ENCODE measurements at places on chromosomes 5 and 9.

- DNase-seq = no peak
These were observed 57.0 kb upstream of the ABCA1 start for GRCh38 chr9:104984948-104985347.

DNA sequence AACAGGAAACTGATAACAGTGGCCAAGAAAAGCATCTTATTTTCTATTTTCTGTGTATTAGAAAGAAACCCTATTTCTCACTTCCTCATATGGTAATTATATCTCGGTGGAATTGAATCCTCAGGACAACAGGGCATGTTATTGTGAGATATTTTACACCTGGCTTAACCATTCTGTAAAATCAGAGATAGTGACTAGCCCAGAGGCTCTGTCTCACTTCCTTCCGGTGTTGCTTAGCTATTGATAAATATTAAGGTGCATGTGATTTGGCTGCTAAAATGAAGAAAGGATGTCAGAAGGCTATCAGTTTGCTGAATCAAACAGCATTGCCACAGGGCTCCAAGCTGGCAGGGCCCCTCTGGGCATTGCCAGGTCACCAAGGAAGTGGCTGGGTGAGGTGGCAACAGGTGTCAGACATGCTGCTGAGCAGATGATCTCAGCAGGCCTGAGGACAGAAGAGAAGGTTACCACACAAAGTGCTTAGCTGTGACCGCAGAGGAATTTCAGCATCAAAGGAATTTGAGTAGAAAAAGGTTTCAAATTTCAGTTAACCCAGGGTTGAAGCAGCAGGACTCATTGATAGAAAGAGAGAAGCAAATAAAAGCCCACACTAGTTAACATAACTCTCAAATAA, 330.7 kb downstream of the PDE4D start:
- DNase-seq = no peak

- DNase-seq = no peak
These were observed 68.8 kb downstream of the FEM1C start for GRCh38 chr5:115475788-115476187.

DNA sequence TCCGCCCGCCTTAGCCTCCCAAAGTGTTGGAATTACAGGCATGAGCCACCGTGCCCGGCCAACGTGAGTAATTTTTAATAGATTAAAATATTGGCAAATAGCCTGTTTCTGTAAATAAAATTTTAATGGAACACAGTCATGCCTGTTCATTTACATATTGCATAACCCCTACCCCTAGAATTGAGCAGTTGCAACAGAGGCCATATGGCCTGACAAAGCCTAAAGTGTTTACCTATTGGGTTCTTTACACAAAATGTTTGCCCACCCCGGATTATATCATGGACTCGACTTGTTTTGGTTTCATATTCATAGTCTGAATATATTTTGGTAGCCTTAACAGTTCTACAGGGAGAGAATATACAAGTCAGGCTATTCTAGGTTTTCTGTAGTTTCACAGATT, 5.3 kb downstream of the NSA2 start:
- DNase-seq = no peak

GRCh38 chr9:80899208-80899607, 790.1 kb downstream of the TLE1 start:
- DNase-seq = no peak

GRCh38 chr5:58940446-58940845, 357.6 kb downstream of the RAB3C start:
- no peak for DNase-seq

Measured in activated CD4-positive, CD25-positive, alpha-beta regulatory T cell (primary cell).